ENCODE measurements at places on chromosomes 16 and 17.
A peak's percentile ranks its signal among the peaks of the same experiment; 100 is the strongest.

GRCh38 chr16:82043680-82044584 lies 8.9 kb downstream of the HSD17B2 start:
- peak; percentile 29 for DNase-seq

- DNase-seq, result no peak
These were observed 4.8 kb downstream of the TNFAIP1 start for GRCh38 chr17:28340374-28340773.

DNA sequence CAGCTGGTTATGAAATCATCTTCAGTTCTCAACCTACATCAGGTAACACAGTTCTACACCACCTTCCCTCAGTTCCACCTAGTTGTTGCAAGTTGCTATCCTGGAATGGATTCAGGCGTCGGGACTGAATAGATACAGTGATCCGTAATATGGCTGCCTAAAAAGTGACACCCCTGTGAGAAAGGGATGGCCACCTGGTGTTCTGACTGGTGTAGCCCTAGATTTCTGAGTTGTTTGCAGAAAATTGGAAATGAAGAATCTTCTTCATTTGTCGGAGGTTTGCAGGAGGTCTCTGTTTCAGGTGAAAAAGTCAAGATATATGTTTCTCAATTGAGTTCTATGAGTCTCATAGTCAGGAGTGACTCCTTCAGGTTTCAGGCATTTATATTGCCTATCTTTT lies 225.8 kb upstream of the ELAC2 start:
- no peak for DNase-seq

DNA sequence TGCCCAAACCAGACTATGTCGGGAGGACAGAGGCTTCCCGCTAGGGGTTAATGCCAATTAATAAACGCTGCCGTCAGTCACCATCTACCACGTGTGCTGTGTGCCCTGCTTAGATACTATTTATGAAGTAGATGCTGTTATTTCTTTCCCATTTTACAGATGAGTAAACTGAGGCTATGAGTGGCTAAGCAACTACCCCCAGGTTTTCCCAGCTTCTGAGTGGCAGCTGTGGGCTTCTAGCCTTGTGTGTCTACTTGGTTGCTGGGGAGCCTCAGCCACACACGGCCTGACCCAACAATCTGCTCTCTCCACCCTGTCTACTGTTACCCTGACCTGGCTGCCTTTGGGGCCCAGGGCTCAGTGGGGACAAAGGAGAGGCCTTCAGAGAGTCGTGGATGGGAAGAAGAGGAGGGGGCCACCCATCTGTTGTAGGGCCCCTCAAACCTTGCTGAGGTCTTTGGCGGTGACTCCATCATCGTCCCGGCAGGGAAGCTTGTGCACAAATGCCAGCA lies 7.1 kb downstream of the GIT1 start:
- no peak for DNase-seq

DNA sequence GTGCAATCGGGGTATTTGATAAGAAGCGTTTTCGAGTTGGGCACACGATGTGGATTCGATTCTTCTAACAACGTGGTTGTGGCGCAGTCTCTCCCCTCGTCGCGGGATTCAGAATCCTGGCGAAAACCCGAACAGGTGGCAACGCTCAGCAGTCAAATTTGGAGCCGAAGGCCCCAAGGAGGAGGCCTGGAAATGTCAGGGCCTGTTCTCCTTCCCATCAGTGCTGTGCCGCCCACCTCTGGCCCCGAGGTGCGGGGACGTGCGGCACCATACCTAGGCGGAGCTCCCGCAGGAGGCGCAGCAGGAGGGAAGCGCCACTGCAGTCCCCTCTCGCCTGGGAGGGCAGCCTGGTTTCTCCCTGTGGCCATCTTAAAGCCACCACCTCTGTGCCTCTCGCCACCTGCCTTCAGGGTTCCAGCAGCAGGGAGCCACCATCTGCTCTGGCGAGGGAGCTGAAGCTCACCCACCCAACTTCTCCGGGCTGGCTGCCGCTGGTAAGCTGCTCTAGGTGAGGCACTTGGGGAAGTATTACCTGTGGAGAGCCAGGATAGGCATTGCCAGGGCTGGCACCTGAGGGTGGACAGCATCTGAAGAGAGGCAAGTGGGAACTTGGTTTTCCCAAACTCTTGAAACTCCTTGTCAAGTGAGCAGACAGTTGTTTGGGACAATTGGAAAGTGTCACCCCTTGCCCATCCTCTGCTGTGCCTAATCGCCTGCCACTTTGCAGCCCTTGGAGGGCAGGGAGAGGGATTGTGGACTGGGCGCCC lies 2.6 kb upstream of the AATF start:
- DNase-seq, result no peak

DNA sequence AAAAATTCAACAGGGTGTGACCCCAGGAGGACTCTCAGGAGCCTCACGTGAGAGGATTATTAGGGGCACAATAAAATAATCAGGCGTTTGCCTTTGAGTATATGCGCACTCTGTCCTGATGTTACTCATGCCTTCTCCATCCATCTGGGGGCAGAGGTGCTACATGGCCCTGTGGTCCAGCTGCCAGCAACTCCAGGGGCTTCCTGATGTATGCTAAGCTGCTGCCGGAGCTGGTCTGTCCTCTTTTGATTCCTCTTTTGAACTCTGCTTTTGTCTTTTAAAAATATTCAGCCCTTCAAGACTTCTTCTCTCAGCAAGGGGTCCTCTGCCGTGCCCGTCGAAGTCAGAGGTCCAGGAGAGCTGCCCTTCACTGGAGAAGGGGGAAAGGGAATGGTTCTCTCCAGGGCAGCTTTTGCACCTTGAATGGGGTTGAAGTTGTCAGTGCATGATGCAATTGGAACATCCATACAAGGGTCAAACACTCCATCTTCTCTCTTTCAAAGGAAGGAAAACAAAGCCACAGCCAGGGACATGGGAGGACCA lies 431.4 kb downstream of the SHISA9 start:
- no peak for DNase-seq

DNA sequence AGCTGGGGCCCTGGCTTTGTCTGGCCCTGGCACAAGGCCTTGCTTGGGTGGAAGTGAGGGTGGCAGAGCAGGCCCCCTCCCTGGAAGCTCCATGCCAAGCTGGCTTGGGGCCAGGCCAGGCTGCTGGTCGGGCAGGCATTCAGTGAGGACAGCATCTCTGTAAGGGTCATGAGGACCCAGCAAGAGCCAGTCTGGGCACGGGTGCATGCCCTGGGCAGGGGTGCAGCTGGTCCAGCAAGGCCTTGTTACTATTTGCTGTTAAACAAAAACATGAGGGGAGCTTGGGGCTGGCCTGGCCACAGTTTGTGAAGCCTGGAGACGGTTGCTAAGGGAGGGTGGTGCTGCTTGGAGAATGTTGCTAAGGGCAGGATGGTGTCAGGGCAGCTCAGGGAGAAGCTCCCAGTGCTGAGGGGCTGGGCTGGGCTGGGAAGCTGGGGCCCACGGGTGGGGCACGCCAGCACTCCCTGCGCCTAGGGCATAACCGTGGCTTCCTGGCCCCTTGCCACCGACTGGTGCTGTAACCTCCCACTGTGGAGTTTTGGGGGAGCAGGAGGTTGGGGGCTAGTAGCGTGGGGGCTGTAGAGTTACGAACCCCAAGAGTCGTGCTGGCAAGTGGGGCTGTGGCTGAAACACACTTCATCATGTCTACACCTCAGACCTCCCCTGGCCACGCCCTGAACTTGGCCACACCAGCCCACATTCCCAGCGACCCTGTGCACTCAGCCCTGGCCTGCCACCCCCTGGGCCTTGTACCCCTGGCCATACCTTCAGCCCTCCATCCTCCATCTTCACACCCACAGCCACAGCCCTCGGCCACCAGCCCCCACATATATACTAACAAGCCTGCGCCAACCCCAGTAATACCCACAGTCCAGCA lies 1.6 kb downstream of the TPPP3 start:
- DNase-seq, result no peak

DNA sequence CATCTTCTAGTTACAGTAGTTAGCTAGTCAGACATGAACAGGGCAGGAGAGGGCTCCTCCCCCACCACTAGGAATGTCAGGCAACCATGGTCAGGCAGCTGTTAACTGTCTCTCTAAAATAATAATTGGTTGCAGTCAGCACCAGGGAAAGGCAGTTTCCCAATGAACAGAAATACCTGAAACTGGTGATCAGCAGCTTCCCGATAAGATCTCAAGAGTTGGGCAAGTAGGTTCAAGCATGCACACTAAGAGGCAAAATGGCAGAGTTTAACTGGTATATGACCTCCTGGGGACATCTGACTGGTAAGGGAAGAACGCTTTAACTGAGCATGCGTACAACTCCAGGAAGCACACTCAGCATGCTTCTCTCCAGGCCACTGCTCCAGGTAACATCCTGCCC lies 12.6 kb upstream of the XYLT1 start:
- DNase-seq, result no peak

DNA sequence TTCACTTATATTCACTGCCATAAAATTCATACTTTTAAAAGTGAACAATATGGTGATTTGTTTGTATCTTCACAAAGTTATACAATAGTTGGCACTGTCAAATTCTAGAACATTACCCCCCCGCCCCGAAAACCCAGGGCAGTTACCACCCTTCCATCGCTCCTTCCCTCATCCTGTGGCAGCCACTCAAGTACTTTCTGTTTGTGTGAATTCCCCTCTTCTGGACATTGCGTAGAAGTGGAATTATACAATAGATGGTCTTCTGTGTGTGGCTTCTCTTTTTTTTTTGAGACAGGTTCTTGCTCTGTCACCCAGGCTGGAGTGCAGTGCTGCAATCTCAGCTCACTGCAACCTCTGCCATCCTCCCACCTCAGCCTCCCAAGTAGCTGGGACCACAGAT lies 58.6 kb downstream of the SPECC1 start:
- no peak for DNase-seq

GRCh38 chr16:77873066-77873465 lies 84.7 kb downstream of the VAT1L start:
- DNase-seq, result no peak

GRCh38 chr17:40900809-40901356 lies 15.8 kb upstream of the KRT20 start:
- no peak for DNase-seq

- DNase-seq, result peak; percentile 94
These were observed 8.4 kb upstream of the GLIS2 start for GRCh38 chr16:4307215-4308037.

DNA sequence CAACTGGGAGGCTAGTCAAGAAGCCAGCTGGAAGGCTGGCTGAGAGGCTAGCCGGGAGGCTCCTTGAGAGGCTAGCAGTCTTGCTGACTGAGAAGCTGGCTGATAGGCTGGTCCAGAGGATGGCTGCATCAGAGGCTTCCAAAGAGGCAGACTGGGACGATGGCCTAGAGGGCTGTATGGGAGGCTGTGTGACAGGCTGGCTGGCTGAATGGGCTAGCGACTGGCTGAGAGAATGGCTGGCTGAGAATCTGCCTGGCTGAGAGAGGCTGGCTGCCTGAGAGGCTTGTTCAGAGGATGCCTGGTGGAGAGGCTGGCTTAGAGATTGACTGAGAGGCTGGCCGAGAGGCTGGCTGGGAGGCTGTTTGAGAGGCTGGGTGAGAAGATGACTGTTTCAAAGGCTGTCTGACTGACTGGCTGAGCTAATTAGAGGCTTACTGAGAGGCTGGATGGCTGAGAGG lies 34.8 kb upstream of the ACSM2B start:
- no peak for DNase-seq

- DNase-seq, result peak; percentile 12
These were observed 324.7 kb downstream of the BCAS3 start for GRCh38 chr17:61002316-61002736.

- DNase-seq, result no peak
These were observed 23.9 kb upstream of the C1QTNF8 start for GRCh38 chr16:1119766-1120576.

GRCh38 chr17:36475346-36475970 lies 11.0 kb upstream of the ZNHIT3 start:
- DNase-seq, result no peak

DNA sequence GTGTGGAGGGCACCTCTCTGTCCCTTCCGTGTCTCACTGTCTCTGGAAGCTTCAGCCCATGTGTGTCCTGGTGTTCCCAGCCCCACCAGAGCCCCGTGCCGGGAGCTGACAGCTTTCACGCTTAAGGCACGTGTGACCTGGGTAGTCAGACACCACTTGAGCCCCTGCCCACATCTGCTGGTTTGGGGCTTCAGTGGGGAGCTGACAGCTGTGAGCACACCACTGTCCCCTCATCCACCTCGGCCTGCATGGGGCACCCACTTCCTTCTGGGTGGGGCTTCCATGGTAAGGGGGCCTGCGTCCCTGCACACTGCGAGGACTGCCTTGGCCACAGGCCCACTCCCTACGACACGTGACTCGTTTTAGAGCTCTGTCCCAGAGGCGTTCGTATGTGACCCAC lies 2.6 kb upstream of the TEDC2 start:
- DNase-seq, result no peak

- DNase-seq, result no peak
These were observed 20.0 kb upstream of the HERPUD1 start for GRCh38 chr16:56911771-56912571.

GRCh38 chr16:26598998-26599784 lies 467.5 kb upstream of the C16orf82 start:
- no peak for DNase-seq

DNA sequence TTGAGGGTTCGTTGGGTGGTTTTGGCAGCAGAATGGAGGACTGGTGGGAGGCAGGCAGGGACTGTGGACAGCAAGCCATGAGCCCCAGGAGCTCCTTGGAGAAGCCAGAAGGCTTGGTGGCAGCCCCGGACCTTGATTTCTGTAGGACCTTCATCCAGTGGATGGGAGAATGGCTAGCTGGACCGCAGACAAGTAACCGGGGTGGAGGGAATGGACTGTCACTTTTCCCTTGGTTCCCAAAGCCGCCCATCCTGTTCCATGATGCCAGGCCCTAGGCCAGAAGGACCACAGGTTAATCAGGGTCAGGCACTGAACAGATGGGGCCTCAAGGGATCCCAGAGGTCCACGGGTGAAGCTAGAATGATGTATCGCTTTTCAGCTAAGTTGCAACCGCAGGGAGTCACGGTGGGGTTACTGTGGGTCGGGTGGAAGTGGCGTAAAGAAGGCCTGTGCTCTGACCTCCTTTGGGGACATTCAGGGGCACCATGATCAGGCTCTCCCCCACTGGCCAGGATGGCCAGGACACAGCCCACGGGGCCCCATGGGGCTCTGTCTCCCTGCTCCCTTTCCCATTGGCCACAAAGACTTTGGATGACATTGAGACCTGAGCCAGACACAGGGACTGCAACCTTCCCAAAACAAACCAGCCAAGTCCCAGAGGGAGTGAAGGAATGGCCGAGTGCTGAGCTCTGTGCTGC lies 66.9 kb upstream of the MRTFB start:
- DNase-seq, result no peak

- no peak for DNase-seq
These were observed 115.7 kb downstream of the BANP start for GRCh38 chr16:88066680-88067529.

GRCh38 chr17:50689956-50690886 lies 17.5 kb downstream of the ANKRD40 start:
- DNase-seq, result no peak

DNA sequence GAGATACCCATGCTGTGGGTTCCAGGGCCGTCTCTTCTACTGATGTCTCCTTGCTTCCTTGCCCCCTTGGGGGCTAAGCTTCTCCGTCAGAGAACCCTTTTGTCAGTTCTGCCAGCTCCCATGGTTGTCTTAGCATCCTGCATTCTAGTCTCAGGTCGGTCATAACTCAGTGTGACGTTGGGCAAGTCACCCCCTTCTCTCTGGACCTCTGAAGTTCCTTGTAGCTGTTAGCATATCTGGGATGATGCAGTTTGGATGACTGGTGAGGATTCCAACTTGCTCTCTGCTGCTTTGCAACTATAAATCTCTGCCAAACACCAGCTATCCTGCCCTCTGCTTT lies 8.9 kb upstream of the MYL4 start:
- no peak for DNase-seq

- no peak for DNase-seq
These were observed 151.7 kb downstream of the RBFOX3 start for GRCh38 chr17:79459003-79459655.

Measured in RWPE1 (cell line).